Stimulated activated CD4-positive, alpha-beta T cell treated with anti-CD3 and anti-CD28 coated beads, Interleukin-1b, Interleukin-23, amount 100 ng/mL, for 1 hour (primary cell): ENCODE measurements at places on chromosomes 12 and 14.

GRCh38 chr14:24784981-24785380, 151.0 kb upstream of the GZMB start:
- no peak for DNase-seq

- DNase-seq = no peak
These were observed 10.9 kb upstream of the MYL2 start for GRCh38 chr12:110931315-110931728.

- DNase-seq = no peak
These were observed 114.8 kb upstream of the FOXN3 start for GRCh38 chr14:89531661-89532335.

DNA sequence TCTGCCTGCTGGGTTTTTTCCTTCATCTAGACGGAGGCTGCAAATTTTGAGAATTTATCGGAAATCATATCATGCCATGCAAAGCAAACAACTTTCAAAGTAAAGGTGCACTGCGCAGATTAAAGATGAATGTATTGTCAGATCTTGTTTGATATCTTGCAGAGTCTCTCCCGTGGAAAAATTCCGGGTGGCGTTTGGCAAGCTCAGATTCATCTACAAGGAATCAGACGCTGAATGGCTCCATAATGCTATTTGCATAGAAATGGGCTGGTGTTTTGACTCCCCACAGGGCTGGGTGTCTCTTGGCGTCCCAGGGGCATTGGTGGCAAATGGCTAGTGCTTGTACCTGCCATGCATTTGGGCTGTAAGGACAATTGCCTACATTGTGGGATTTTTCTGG, 274.0 kb downstream of the VRK1 start:
- DNase-seq = no peak

DNA sequence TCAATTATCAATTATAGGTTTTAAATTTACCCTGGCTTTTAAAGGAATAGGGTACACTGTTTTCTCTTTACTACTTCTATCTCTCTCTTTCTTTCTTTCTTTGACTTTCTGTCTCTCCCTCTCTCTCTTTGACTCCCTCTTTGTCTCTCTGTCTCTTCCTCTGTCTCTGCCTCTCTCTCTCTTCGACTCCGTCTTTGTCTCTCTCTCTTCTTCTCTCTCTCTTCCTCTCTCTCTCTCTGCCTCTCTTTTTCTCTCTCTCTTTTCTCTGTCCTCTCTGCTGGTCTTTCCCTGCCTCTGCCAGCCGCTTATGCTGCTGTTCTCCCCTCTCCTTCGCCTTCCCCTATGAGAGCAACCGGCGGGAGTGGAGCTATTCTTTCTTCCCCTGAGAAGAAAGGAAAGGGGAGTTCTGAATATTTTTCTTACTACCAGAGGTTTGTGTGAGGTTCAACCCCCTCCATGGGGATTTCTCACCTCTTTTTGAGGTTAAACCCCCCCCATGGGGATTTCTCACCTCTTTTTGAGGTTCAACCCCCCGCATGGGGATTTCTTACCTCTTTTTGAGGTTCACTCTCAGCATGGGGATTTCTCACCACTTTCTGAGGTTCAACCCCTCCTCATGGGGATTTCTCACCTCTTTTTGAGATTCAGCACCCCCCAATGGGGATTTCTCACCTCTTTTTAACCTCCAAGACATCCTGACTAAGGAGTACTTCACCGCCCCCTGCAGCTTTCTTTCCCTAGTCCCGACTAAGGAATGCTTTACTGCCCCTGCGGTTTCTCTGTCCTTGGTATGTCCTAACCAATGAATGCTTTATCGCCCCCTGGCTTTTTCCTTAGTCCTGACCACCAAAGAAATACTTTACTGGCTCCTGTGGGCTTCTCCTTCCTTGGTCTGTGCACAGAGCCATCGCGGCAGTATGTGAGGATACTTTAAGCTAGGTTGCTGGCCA, 27.4 kb upstream of the DDHD1 start:
- DNase-seq = peak; percentile 11

DNA sequence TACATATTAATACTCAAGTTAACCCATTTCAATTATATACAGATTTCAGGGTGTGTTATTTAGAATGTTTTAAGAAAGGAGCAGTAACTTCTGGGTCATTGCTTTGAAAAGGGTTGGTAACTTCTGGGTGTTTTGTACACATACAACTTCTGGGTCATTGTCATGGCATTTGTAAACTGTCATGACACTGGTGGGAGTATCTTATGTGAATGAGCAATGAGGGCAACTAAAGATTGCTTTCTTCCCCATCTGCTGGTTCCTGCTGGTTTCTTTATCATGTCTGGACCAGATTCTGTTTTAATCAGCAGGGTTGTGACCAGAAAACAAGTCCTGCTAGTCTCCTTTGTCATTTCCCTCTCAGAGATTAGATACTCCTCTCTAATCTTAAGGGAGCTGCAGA, 713.3 kb downstream of the LRFN5 start:
- DNase-seq = no peak

DNA sequence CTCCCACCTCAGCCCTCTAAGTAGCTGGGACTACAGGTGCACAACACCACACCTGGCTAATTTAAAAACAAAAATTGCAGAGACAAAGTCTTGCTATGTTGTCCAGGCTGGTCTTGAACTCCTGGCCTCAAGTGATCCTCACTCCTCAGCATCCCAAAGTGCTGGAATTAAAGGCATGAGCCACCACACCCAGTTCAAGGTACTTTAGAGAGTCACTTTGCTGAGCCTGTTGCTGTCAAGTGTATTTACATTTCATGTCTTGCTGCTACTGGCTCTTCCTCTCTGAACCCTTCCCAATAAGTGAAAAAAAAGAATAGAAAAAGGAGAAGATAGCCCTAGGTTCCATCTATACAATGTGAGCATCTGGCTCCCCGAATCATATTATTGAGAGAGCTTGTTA, 38.4 kb downstream of the SLCO1A2 start:
- DNase-seq = no peak

DNA sequence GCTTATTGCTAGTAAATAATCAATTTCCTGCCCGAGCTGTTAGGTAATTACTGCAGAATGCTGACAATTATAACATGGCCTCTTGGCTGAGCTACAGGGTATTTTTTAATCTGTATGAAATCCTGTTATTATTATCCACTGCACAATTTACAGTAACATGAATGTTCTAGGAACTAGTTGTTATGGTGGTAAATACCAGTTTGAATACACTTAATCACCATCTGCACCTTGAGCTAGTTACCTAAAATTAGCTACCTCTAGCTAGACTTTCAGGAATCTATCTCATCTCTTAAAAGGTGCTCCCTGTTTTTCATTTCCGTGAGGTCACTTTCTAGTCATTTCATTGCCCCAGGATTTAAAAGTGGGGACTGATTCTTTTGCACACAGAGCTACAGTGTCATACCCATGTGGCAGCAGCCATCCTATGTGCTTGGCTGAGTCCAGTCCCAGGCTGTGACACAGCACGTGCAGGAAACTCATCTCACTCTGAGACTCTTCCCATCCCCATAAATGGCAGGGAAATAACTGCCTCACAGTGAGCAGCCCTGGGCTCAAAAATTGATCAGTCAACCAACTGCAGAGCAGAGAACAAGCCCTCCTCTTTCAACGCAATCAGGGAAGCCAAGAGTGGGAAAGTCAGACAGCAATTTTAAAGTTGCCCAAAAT, 37.6 kb downstream of the DCP1B start:
- no peak for DNase-seq

DNA sequence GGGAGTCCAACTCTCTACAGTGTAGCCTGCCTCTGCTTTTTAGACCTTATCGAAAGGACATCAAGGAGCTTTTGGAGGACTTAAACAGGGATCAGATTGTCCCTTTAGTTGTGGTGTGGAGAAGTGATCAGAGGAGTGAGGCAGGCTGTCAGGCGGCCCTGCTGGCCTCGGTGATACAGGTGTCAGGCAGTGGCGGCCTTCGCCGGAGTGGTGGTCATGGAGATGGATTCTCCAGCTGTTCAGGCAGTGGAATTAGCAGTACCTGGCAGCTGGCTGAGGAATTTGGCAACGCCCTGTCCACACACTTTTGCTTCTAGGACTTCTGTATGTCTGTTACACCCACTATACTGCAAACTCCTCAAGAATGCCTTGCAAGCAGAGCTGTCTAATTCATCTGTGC, 4.2 kb upstream of the CLMN start:
- DNase-seq = no peak

- DNase-seq = no peak
These were observed 78.8 kb upstream of the NAV3 start for GRCh38 chr12:77751939-77752338.

GRCh38 chr12:12018454-12018853, 52.3 kb upstream of the BCL2L14 start:
- no peak for DNase-seq

DNA sequence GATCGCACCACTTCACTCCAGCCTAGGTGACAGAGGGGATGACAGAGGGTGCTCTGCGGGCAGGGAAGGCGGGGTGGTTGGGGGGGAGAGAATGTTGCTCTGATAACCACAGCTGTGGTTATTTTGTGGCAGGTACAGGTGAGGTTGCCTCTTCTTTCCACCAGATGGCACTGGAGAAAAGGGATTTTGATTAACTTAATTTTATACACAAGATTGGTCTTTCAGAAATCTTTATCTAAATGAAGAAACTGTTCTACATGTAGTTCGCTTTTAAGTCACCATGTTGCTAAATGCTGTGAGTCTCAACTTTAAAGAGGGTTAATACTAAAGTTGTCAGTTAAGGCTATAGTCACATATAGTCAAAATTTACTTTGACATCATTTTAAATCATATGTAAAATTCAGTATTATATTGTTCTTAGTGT, 25.7 kb downstream of the FGF23 start:
- DNase-seq = no peak

DNA sequence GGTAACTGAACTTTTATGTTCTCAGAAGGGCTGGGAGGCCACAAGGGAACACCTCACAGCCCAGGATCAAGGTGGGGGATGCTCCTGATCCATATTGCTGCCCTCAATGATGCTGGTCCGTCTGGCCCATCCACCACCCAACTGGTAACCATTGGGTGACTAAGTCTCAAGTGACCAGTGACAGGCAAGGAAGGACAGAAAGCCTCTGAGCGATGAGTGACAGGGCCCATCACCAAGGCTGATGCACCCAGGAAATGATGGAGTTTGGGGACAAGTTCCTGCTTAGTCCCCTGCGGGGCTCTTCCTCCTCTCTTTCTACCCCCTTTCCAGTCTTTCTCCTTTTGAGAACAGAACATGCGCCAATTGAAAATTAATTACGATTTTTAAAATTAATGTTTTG, 2.6 kb upstream of the MMP19 start:
- DNase-seq = no peak

DNA sequence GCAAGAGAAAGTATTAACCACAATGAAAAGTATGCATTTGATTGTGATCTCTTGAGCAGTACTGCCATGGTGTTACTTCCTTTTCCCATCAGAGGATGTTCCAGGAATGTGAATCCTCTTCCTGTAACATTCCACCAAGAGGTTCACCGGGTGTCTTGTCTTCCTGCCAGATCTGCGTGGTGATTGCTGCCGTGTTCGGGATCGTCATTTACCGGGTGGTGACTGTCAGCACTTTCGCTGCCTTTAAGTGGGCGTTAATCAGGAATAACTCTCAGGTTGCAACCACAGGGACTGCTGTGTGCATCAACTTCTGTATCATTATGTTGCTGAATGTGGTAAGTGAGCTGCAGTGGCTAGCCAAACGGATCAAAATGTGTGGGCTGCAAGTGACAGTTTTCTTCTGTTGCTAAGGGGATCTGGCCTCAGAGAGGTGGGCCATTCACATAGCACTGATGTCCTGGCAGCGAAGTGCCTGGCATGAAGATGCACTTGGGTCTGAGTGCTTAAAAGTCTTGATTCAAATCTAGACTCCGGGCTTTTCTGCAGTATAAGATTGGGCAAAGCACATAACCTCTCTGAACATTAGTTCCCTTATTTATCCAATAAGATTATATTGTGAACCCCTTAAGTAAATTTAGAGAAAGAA, 123.4 kb downstream of the SLC5A8 start:
- no peak for DNase-seq

GRCh38 chr14:94099006-94099405, 11.5 kb upstream of the IFI27 start:
- no peak for DNase-seq

- no peak for DNase-seq
These were observed 7.4 kb downstream of the GLIPR1L1 start for GRCh38 chr12:75341873-75342272.

- DNase-seq = no peak
These were observed 46.0 kb upstream of the EVL start for GRCh38 chr14:100019156-100019744.
